ENCODE measurements at places on chromosomes 13 and 19. TPM values are rescaled to one million over a fixed set of nuclear protein-coding genes. Genes with fewer than 3 reads are reported as not detected.

DNA sequence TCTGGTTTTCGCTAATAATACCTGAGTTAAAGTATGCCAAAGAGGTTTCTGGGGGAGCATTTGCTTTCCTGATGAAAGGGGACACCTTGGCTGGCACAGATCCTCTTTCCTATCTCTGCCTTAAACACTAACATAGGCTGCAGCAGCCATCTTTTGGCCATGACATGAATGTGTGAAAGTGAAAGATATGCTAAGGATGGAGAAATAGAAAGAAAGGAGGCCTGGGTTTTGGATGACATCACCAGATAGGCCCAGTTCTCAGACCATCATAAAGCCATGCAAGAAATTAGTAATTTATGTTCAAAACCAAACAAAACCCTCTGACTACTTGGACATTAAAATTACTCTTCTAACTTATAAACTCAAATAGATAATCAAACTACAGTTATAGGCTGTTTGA is 279.7 kb downstream of the COG6 start:
- no peak for DNase-seq

DNA sequence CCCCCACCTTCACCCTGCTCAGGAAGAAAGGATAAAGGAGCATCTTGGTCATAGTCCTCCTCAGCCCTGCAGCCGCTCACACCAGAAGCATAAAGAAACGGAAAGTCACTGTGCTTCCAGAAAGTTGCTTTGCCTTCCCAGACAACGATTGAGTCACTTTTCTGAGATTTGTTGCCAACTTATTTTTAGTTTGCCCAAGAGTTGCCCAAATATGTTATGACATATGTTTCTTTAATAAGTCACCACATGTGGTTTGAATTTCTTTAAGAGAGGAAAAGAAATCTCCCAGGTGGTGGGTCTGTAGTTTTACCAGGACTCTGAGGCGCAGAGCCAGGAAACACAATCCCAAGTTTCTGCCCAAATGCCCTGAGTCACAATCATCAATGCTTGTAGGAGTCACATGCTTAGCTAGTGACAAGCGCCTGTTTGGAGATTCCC is 63.4 kb upstream of the LRCH1 start:
- DNase-seq = no peak

DNA sequence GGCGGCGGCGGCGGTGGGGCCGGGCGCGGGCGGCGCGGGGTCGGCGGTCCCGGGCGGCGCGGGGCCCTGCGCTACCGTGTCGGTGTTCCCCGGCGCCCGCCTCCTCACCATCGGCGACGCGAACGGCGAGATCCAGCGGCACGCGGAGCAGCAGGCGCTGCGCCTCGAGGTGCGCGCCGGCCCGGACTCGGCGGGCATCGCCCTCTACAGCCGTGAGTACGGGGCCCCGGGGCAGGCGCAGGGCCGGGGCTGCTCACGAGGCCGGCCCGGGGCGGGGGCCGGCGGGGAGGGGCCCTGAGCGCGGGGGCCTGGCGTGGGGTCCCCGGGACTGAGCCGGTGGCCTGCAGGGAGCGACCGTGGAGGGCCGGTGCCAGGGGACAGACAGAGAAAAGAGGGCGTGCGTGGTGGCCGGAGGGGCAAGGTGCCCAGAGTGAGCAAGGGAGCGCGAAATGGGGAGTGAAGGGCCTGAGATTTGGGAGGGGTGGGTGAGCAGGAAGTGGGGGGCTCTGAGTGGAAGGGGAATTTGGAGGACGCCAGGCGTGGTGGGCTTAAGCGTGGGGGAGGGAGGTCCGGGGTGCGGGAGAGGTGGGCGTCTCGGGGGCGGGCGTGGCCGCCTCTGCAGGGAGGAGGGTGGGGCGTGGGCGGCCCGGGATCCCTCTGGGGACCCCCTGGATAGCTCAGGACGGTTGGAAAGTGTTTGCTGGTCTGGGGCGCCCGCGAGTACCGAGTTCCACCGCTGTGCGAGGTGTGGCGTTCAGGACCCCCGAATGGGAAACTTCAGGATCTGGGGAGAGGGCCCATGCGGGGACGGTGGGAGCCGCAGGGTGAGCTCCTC is 575 bp downstream of the CARM1 start:
- peak; percentile 54 for DNase-seq

DNA sequence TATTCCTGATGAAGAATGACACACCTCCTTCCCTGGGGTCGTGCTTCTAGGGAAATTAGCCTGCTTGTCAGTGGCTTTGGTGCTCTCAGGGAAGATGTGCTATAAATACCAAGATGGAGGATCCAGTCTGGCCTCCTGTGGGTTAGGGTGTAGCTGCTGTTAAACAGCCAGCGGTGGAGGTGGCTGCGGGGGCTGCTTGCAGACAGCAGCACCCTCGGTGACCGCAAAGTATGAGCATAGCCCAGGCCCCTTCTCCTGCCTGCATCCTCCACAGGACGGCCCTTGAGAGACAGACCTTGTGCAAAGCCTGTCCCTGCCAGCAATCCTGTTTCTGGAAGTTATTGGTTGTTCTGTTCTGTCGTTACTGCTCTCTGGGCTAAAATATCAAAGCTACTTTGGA is 11.4 kb downstream of the VSTM2B start:
- no peak for DNase-seq

DNA sequence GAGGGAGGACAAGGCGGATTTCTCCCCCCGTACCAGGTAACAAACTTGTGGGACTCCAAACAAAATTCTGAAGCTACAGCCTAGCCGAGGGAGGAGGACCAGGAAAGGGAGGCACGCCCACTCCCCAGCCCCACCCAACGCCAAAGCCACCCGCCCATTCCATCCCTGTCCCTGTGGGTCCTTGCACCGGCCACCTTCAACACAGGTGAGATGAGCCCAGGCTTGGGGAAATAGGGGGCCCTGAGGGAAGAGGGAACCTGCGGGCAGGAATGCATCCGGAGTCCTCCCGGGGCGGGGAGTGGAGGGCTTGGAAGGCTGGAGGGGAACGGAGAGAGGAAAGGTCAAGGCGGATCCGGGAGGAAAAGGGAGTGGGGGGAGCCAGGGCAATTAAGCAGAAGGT is at the start of gene BEST2:
Gene BEST2 (plus strand): TSS at position 157 of the 400 bp plus-strand sequence. CDS start 802 bp downstream, outside the sequence.
- DNase-seq = no peak

The APLP1 gene
- total RNA-seq = 0.70 TPM

The GIPC1 gene
- total RNA-seq = 37.6 TPM

DNA sequence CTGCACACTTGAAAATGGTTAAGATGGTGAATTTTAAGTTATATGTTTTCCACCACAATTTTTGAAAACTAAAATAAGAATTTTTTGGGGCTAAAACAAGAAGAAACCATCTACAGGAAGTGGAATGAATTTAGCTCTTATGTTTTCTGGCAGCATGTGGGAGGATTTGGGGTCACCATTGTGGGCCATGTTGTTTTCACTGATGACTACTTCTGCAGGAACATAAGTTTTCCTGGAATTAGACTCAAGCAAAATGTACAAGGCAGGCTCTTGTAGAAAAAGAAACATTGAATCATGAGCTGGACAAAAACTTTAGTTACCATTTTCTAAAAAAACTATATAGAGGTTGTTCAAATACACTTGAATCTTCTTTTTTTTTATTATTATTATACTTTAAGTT is 125.3 kb upstream of the C1QTNF9B start:
- DNase-seq = no peak

GRCh38 chr13:43307221-43307920 is 284.0 kb downstream of the DNAJC15 start:
- DNase-seq = no peak

The ZNF177 gene
- 2.8 TPM for total RNA-seq

DNA sequence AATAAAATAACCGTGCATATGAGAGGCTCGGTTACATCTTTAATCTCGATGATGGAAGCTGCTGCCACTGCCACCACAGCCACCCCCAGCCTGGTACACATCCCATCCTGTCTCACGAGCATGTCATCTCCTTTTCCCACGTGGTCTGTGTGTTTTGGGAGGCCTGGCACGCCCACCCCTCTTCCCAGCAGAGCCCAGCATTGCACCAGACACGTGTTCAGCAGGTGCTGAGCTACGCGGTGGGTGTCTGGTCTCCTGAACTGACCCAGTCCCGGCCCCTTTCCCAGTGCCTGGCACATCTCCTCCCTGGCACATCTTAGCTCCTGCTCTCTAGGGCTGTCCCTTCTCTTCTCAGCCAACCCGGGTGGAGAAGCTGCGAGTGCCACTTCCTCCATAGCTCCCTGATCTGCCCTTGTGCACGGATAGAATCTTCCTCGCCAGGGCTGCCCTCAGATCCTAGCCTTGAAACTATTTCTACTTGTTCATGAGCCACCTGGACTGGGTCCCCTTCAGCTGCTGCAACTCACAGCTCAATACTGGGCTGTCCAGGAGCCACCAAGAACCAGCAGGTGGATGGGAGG is 36.8 kb upstream of the ZNF536 start:
- DNase-seq = no peak

- DNase-seq = no peak
These were observed 16.5 kb upstream of the GGACT start for GRCh38 chr13:100604918-100605710.

The RFPL4A gene
- total RNA-seq = not detected
